ENCODE measurements at places on chromosomes 3 and 15.
A peak's percentile ranks its signal among the peaks of the same experiment; 100 is the strongest.

DNA sequence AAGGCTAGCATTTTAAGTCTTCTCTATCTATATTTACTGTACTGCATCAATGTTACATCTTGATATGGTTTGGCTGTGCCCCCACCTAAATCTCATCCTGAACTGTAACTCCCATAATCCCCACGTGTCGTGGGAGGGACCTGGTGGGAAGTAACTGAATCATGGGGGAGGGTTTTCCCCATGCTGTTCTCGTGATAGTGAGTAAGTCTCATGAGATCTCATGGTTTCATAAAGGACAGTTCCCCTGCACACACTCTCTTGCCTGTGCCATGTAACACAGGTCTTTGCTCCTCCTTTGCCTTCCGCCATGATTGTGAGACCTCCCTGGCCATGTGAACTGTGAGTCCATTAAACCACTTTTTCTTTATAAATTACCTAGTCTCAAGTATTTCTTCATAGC, 161.5 kb downstream of the TBC1D5 start:
- no peak for DNase-seq

GRCh38 chr3:50201573-50202315, 3.3 kb upstream of the SLC38A3 start:
- no peak for DNase-seq

DNA sequence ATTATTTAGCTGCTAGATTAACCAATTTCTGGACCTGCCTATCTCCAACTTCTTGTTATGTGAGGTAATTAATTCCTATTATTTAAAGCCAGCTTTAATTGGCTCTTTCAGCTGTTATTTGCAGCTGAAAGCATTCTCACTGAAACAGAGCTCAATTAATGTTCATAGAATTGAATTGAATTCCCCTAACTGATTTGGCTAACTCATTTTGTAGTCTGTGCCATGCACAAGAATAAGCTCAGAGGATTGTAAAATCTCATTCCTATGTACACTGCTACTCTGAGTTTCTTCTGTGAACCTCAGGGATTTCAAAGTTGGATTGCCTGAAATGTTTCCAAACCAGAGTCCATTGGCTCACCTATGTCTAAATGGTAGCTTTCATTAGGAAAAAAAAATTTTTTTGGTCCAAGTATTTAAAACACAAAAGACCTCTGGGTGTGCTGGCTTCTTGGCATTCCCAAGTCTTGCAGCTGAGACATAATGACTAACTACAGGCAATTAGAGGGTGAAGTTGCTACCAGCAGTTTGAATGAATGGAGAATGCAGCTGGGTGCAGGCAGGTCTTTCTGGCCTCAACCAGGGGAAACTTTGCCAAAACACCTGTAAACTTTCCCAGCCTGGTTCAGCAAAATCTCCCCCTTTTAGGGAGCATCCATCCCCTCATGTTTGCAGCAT, 134.3 kb downstream of the EDEM1 start:
- DNase-seq, result no peak

DNA sequence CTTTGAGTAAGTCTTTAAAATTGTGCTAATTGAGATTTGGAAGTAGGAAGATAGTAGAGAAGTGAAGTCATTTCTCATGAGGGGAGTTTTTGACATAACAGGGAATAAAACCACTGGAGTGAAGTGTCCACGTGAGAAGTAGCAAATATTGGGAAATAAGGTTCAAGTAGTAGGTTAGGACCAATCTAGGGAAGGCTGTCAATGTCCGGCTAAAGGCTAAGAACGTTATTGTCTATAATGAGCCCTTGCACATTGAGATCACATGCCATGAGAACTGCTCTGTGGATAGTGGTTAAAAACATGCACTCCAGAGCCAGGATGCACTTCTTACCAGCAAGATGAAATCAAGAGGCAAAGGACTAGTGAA, 459.9 kb upstream of the TPRG1 start:
- no peak for DNase-seq

- no peak for DNase-seq
These were observed 16.0 kb upstream of the STT3B start for GRCh38 chr3:31516757-31517156.

DNA sequence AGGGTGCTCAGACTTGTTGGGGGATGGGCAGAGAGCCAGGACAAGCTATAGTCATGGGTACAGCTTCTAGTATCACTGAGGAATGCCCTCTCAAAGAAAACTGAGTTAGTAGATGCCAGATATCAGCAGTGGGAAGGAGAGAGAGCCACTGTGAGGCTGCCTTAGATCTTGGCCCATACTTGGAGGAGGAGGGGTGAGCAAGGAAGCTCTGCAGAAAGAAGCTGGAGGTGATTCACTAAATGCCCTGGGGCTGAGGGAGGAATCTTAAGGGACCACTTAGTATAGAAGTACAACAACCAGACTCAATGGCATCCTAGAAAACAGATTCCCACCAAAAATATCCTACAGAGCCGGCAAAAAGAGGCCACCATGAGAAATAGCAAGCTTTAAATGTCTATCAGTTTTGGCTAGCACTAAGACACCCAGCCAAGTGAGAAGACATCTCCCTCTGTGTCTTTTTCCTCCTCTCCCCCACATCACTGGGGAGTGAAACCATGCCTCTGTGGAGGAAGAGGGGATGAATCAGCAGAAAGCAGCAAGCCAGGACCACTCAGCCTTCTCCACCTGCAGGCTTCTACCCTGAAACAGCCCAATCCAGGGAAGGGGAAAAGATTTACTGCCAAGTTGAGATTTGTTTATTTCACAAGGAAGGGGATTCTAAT, 282.5 kb upstream of the STT3B start:
- no peak for DNase-seq

DNA sequence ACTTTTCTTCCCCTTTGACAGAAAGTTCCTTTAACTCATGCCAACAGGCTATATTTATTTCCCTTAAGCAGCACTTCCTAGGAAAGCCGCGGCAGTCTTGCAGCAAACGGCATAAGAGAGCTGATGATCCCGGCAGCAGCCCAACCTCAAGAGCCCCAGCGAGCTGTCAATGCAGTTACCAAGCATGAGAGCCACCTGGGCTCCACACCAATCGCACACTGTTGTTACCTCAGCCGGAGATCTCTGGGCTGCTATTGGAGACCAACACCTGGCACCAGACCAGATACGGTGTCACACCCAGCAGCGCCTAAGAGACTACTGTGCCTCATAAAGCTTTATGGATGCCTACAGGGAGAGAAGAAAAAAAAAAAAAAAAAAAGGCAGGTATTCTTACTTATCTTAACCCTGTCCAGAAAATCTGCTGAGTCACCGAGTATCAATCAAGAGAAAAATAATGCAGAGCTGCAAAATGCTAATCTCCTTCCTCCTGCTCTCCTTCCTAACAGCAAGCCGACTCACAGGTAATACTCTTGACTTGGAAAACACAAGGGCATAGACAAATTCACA, 11.7 kb downstream of the ABCC5 start:
- DNase-seq, result peak; percentile 51

DNA sequence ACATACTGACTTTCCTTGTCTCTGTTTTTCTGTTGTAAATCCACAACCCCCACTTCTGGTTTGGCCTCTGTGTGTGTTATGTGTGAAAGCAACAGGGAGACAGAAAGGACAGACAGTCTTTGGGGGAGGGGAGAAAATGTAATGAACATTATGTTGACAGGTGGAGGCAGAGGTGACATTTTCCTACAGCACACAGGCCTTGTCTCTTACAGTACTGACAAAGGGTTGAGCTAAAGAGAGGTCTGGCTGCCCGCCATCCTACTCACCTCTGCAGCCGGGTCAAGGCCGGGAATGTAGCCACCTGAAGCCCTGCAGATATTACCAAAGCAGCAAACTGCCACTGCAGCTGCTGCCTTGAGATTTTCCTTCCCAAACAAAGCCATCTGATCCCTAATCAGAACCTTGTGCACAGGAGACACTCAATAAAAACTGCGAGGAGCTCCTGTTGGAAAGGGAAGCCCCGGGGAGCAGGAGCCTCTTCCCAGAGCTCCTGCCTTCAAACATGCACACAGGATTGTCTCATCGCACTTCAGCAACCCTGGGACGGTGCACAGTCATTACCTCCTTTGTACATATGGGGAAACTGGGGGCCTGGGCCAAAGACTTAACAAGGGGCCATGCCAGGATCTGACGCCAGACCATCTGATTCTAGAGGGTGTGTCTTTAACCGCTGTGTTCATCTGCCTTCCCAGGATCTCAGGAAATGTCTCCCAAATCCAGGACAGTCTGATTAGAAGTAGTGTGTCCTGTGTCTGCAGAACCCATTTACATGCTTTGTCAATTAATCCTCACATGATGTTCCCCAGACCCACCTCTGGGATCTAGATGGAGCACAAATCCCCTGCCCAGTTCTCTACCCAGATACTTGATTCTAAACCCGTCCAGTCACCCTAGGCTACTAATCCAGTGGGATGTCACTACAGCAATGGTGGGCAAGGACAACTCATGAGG, 14.2 kb downstream of the MYO5C start:
- no peak for DNase-seq

DNA sequence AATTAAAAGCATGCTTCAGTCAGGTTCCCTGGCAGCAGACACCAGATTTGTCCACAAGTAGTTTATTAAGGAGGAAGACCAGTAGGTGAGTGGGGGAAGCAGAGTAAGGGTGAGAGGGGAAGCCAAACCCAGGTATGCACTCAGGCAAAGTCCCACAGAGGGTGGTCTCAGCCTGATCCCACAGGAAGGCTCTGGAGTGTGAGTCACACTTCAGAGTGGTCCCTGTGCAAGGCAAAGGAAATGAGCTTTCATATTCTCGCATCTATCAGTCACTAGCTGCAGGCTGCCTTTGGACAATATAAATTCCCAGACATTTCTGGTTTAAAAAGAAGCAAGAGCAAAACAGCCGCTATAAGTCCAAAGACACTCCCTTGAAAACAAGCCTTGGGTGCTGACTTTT, 78.5 kb downstream of the TRANK1 start:
- DNase-seq, result no peak

DNA sequence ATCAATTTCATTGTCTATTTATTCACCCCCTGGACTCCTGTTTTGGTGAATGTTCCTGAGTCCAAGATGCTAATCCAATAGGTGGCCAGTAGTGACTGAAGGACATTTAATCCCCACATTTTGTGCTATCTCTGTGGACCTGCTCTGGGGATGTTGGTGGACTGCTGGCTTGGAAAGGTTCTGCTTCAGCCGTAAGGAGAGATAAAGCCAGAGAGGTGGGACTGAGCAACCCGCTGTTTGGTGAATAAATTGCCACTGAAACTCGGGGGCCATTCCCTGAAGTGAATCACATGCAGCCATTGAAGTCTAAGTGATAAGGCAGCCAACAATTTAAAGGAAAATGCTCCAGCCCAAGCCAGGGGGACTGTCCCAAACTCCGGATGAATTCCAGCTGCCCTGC, 1.6 kb upstream of the ABHD6 start:
- DNase-seq, result no peak

GRCh38 chr15:43939070-43939469, 112.3 kb downstream of the WDR76 start:
- DNase-seq, result no peak
